ENCODE measurements at places on chromosomes 4 and X.

GRCh38 chr4:169167957-169168858 lies 102.5 kb downstream of the SH3RF1 start:
- no peak for DNase-seq

DNA sequence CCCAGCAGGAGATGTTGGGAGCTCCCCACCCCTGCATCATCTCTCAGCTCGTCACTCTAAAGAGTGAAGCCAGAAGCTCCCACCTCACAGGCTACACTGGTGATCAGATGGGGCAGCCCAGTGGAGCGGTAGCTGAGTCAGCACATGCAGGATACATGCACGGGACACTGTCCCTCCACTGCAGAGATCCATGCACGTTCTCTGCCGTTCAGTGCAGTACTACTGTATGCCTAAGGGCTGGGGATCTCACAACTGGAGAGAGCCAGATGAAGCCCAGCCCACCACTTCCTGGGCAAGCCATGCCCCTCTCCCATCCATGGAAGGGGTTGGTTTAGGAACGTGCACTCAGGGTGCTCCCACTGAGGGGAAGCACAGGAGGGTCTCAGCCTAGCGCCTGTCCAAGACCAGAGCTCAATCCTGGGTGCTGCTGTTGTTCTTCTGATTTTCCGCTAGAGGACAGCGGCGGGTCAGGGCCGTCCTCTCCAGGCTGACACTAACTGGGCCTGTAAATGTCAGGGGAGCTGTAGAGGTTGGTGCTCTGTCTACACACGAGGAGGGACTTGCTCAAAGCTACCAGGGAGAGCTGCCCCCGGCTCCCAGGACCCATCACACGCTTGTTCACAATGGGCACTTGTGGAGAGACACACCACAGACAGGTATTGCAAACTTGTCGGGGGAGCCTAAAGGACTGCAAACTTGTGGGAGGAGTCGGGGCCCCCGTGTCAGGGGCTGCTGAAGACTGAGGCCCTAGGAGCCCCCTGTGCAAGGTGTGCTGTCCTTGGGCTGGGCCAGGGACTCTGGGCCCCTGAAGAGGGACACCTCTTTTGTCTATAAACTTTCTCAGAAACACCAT lies 18.2 kb upstream of the ABLIM2 start:
- DNase-seq: no peak

GRCh38 chr4:3475041-3475712 lies 12.1 kb downstream of the DOK7 start:
- DNase-seq: no peak

GRCh38 chr4:142434519-142435224 lies 411.4 kb downstream of the INPP4B start:
- DNase-seq: no peak

DNA sequence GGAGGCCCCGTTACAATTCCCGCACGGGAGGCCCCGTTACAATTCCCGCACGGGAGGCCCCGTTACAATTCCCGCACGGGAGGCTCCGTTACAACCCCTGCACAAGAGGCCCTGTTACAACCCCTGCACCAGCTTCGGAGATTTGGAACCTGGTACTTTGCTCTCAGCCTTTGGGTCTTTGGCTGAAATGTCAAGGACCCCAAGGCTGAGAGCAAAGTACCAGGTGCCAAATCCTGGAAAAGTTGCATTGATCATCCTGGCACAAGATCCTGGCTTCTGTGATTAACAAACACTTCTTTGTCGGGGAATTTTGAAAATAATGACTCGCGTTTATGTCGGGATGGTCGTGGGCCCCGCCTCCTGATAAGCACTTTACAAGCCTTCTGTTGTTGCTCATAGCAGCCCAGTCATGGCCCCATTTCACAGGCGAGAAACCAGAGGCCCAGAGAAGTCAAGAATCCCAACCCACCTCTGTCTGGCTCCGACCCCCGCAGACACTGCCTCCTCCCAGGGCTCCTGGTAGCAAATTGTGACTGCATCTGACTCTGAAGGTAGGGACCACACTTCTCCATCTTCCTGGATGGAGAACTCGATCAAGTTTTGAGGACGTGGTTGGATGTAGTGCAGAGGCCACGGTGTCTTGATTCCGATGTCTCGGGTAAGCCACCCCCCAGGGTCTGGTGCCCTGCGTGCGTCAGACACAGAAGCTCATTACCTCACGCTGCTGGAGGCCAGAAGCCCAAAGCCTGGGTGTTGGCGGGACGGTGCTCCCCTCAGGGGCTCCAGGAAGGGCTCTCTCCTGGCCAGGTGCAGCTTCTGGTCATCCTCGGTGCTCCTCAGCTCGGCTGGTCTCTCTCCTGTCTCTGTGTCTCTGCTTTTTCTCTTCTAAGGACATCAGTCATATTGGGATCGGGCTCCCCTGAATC lies 60.3 kb downstream of the ADRA2C start:
- DNase-seq: no peak

Measured in activated T-cell treated with anti-CD3 and anti-CD28 coated beads for 24 hours (primary cell).